ENCODE measurements at places on chromosomes 12 and 14.

DNA sequence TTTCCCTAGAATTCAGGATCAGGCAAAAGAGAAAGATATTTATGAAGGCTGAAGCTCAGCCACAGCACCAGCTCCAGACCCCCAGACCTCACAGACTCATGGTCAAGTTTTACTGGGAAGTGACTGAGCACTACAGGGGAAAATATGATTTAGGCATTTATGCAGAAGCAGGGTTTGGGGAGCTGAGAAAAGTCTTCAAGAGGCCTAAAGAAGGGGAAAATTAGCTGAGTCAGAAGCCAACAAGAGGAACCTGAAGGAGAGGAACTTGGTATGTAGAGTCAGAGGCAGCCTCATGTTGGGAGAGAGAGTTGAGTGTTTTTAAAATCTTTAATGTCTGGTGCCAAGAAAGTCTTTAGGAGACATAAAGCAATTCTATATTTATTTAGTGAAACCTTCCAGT lies 63.0 kb downstream of the FOS start:
- DNase-seq, result no peak

DNA sequence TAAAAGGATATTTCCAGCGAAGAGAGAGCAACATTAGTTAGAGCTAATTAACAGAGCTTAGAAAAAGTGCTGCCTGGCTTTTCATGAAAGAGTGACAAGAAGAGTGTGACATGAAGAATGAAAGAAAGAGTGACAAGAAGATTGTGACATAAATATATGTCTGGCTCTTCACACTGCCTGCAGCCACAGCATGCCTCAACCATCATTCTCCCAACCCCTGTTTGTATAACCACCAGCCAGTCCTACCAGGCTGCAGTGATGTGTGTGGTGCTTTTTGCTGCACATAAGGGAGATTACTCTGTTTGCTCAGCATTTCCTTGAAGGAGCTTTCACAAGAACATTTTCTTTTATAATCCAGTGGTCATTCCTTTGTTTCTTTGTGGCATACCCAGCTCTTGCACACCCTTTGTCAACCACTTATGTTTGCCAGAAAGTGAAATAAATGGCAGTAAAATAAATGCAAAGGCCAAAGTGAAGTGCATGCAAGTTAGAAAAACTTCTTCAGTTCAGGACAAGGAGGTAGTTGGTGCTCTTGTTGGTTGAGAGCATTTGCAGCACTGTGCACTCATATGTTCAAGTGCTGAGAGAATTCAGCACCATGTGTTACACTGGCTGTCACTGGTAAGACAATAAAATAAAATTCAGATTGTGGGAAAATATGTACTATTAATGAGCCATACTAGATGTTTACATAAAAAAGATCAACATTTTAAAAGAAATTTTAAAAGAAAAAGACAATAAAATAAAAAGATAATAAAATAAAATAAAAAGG lies 50.6 kb downstream of the KIF21A start:
- no peak for DNase-seq

GRCh38 chr14:35643513-35643912 lies 109.5 kb downstream of the INSM2 start:
- no peak for DNase-seq

- DNase-seq, result no peak
These were observed 77.9 kb upstream of the PLXNC1 start for GRCh38 chr12:94070520-94070919.

- DNase-seq, result peak; percentile 13
These were observed 413.1 kb downstream of the ZFP36L1 start for GRCh38 chr14:68379510-68380328.

DNA sequence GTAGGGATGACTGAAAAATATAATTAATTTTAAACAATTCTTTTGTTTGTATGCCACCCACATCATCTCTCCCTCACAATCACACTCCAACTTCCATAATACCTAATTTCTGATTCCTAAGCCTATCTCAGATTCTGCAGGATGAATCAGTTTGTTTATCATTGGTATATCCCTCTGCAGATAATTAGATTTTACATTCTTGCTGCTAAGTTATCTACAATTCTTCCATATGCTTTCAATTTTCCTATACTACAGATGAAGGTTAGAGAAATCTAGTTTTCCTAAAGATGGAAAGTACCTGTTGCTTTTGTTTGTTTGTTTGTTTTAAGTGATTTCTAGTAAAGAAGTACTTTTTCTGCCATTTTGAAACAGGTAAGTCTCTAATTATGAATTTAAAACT lies 105.3 kb downstream of the ANKS1B start:
- no peak for DNase-seq

DNA sequence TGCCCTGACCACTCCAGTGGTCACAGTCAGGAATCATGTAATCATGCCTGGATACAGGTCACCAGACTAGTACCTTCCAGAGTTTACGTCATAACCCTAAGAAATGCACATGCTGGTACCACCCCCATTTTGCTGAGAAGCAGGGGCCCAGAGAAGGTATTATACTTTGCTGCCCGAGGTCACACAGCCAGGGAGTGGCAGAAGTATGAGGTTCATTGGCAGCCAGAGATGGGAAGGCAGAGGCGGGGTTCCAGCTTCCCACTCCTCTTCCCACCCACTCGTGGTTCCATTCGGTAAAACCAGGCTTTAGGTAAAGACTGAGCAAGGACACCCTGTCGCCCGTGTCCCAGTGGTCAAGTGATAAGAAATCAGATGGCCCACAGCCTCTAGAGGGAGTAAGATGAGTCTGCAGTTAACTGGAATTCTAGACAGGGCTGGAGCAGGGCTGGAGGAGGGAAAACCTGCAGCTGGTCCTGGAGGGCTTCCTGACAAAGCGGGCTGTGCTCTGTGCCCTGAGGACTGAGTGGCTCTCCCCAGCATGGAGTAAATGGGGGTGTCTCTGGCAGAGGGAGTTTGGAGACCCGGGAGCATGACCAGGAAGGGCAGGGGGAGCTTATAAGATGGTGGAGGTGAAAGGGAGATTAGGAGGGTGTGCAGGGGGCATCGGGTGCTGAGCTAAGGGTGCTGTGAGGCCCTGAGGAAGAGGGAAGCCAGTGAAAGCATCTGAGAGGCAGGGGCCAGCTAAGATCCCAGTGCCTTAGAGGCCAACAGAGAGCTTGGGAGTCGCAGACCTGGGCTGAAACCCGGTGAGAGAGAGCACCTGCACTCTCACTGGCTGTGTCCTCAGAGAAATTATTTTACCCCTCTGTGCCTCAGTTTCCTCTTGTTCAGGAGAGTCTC lies 5.7 kb downstream of the FAM222A start:
- no peak for DNase-seq

- no peak for DNase-seq
These were observed 32.8 kb downstream of the GALC start for GRCh38 chr14:87960013-87960787.

DNA sequence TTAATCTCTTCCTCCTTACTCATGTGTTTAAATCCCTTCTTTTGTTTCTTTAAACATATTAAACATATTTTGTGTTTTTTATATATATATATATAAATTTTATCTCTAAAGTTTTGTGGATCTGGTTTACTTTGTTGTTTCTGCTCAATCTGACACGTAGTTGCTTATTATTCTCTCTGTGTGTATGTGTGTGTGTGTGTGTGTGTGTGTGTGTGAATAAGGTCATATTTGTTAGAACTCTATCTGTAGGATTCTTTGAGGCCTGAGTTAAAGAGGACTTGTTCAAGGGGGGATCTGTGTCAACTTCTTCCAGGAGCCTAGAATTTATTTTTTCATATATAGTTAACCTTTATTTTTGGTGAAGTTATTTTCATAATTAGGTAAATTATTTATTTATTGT lies 2.7 kb downstream of the GPR65 start:
- DNase-seq, result no peak

DNA sequence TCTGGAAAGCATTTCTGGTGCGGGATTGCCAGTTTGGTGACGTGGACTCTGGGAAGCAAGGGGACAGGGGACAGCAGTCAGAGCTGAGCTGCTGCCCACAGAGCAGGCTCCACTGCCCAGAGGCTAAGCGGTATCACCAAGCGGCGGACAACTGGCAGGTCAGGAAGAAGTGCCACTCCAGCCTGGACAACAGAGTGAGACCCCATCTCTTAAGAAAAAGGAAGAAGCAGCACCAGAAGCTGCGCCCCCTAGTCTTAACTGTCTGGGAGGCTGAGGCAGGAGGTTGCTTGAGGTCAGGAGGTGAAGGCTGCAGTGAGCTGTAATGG lies 31.8 kb upstream of the MMP17 start:
- no peak for DNase-seq

GRCh38 chr12:6950401-6950801 lies 755 bp upstream of the PTPN6 start:
- no peak for DNase-seq

GRCh38 chr14:94170136-94170535 lies 4.0 kb upstream of the PPP4R4 start:
- DNase-seq, result no peak
